Fibroblast of villous mesenchyme (primary cell): ENCODE measurements at places on chromosomes 5 and 9.

- no peak for DNase-seq
Measured at GRCh38 chr5:76379316-76379715, 23.8 kb upstream of the IQGAP2 start.

DNA sequence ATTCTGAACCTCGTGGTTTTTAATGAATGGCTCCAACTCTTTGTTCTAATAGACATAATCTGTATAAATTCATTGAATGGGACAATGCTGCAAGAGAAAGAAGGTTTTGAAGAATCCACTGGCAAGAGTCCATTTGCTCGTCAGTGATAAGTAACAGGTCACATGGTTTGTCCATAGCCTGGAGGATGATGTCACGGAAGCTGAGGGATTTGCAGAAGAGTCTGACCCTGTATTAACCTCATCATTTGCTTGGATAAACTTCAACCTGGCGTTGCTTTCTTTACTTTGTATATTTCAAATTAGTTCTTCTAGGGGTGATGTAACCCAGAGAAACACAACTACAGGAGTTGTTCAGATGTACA is 197.4 kb downstream of the GAS1 start:
- peak; percentile 83 for DNase-seq

DNA sequence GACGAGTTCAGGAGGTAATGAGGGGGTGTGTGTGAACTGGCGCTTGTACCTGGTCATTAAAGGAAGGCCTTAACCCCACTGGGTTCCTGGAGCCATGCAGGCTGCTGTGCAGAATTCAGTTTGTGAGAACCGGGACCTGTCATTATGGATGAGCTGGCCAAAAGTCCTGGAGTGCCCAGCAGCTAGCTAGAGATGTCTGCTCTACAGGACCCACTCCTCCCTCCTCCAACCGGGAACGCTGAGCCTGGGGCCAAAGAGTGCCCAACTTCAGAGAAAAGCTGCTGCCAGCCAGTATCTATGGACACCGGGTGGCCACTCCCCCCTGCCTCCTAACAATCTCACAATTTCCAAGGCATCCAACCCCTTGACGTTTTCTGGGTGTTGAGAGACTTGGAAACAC is 1.2 kb downstream of the ENTREP1 start:
- DNase-seq, result no peak

GRCh38 chr9:16058131-16058549 is 505.3 kb downstream of the CCDC171 start:
- peak; percentile 18 for DNase-seq

- DNase-seq, result no peak
Measured at GRCh38 chr5:163041254-163041653, 396.1 kb upstream of the CCNG1 start.

GRCh38 chr9:136539427-136540421 is 6.1 kb downstream of the NOTCH1 start:
- DNase-seq, result peak; percentile 79

- no peak for DNase-seq
Measured at GRCh38 chr9:88692827-88693226, 157.8 kb downstream of the NXNL2 start.

DNA sequence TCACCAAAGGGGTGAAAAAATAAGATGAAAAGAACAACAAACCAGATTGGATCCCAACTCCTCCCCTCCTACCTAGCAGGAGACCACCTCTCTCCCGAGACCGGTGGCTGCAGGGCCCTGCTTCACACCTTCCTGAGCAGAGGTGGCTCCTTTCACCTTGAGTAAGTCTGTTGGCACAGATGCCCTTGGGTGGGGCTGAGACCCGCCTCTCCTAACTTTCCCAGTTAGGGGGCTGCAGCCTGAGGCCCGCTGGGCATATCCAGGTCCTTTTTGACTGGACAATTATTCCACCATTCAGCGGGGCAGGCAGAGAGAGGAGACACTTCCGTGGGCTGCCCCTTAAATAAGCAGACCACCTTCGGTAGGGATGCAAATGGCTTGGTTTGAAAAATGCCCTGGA is 1.3 kb downstream of the SLC25A48 start:
- DNase-seq, result no peak

GRCh38 chr9:86669422-86669821 is 277.9 kb downstream of the GAS1 start:
- no peak for DNase-seq

DNA sequence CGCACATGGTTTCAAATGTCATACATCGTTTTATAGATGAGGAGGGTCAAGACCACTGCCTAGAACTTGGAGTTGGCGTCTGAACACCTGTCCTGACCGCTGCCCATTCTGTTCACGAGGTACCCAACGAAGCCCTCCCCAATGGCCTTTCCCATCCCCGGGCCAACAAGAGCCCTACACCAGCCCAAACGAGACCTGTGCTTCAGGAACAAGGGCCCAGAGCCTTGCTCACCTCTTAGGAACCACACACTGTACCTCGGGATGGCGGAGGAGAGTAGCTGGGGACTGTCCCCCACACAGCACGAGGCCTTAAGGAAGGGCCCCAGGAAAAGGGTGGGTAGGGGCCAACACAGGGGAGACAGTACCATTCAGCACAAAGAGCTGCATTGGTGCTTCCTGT is 3.0 kb downstream of the SURF6 start:
- DNase-seq, result no peak

DNA sequence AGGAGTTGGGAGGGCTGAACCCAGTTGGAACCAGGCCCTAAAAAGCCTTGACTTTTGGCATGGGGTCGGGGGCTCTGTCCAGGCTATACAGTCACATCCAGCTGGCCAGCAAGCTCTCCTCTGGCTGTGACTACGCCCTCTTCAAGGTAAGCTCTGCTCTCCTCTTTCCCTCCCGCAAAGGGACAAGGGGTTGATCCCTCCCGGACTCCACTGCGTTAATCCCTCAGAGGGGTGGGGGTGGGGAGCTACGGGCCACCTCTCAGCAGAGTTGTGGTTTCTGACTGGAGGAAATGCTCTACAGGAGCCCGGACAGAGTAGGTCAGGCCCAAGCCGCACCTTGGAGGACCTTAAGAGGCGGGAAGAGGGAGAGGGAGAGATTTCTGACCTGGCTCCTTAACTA is 3.0 kb upstream of the TSPAN17 start:
- no peak for DNase-seq

DNA sequence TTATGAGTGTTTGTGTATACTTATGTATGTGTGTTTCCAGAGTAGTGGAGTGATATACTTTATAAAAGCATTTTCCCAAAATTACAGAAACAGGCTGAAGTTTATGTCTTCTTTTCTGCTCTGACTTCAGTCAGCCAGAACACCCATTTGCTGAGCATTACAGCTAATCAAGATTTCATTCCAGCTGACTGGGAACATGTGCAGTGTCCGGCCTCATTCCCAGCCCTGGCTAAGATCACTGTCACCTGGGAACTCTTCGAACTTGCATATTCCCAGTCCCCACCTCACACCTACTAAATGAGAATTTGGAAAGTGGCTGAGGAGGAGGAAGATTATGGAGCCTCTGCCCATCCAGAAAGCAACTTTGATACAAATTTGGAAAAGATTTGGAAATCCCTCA is 90.8 kb upstream of the PRRC1 start:
- no peak for DNase-seq

GRCh38 chr5:9188131-9188530 is 357.7 kb downstream of the SEMA5A start:
- DNase-seq, result peak; percentile 92

- peak; percentile 92 for DNase-seq
Measured at GRCh38 chr5:38468202-38468673, 88.2 kb downstream of the LIFR start.

GRCh38 chr5:1960595-1961303 is 78.0 kb upstream of the IRX4 start:
- DNase-seq, result no peak

GRCh38 chr5:139075066-139076050 is 122.8 kb downstream of the SIL1 start:
- peak; percentile 59 for DNase-seq

- DNase-seq, result no peak
Measured at GRCh38 chr5:16906255-16906654, 29.8 kb downstream of the MYO10 start.

- DNase-seq, result no peak
Measured at GRCh38 chr9:114888607-114889006, 41.8 kb downstream of the TNFSF8 start.

DNA sequence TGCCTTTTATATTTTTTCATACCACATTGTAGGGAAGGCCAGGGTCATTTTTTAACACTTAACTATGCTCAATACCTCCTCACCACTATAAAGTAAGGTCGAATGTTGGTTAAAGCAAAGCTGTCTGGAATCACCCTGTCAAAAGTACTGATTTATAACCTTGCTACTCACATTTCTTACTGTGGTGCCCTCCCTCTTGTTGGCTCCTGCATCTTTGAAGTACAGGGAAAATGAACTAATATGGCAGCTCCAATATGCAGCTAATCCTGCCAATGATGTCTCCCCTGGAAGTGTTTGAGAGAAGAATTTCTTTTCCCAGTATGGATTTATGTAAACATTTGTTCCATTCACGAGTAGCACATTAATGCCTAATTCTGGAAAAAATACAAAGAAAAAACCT is 108.4 kb upstream of the RPS23 start:
- DNase-seq, result no peak

GRCh38 chr9:13281356-13282016 is 2.0 kb upstream of the MPDZ start:
- peak; percentile 79 for DNase-seq

- peak; percentile 70 for DNase-seq
Measured at GRCh38 chr5:114361724-114362196, at the start of gene KCNN2. KCNN2 (plus strand) TSS chr5:114362070; CDS start chr5:114362140, 70 bp downstream.

DNA sequence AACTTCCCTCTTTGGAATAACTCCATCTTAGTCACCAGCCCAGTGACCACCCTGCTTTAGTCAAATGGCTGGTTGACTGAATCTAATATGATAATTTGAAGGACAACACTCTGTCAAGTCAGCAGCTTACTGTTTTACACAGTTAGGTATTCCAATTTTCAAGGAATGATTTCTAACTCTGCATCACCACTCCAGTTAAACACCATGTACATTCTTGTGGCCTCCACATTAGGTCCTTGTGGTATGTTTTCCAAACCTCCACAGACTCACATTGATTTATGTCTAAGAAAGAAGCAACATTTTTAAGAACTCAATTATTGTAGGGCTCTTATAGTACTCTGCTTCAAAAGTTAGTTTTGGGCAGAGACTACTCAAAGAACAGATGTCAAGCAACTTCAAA is 110.7 kb downstream of the TLE1 start:
- peak; percentile 52 for DNase-seq

GRCh38 chr9:119934497-119934896 is 565.3 kb upstream of the BRINP1 start:
- no peak for DNase-seq

DNA sequence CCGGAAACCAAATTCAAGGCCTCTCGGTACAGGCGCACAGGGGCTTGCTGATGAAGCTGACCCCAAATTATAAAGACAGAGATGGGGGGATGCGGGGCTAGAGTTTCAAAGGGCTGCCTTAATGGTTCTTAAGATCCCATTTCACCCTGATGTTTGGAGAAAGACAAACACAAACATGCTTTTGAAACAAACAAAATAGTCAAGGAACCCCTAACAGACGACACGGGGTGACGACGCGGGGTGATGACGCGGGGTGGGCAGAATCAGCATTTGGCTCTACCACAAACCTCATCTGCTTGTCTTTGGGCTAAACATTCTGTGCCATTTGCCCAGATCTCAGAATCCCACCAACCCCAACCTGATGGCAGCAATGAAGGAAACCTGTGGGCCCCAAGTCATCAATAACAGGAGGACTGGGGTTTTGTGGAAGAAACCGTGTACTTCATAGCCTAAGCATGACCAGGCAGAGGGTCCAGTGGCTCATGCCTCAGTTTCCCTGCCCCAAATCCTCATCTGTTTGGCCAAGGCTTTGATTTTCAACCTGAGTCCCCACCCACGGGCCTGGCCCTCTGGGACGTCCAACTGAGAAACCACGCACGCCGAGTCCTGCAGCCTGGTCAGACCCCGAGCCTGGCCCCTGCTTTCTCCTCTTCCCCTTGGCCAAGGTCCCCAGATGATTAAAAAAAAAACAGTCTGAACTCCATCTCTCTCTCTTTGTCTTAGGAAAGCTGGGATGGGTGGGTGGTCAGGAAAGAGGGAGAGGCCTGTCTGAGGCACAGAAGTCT is 148.5 kb downstream of the COL23A1 start:
- DNase-seq, result no peak

GRCh38 chr5:163379298-163380155 is 57.9 kb upstream of the CCNG1 start:
- peak; percentile 62 for DNase-seq

DNA sequence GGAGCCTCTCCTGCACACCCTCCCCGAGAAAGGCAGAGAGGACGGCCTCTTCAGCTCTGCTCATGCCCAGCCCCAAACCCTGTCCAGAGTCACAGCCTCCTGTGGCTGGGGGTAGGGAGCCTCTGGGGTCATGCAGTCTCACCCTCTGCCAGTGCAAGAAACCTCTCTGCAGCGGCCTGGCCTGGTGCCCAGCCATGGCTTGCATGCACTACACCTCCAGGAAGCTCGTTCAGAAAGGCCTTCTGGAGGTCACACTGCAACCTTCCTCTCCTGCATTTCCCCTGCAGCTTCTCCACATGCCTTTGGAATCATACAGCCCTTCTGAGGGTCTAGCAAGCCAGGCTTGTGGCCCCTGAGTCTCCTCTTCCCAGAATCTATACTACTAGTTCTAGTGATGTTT is 17.9 kb downstream of the CSF1R start:
- no peak for DNase-seq

DNA sequence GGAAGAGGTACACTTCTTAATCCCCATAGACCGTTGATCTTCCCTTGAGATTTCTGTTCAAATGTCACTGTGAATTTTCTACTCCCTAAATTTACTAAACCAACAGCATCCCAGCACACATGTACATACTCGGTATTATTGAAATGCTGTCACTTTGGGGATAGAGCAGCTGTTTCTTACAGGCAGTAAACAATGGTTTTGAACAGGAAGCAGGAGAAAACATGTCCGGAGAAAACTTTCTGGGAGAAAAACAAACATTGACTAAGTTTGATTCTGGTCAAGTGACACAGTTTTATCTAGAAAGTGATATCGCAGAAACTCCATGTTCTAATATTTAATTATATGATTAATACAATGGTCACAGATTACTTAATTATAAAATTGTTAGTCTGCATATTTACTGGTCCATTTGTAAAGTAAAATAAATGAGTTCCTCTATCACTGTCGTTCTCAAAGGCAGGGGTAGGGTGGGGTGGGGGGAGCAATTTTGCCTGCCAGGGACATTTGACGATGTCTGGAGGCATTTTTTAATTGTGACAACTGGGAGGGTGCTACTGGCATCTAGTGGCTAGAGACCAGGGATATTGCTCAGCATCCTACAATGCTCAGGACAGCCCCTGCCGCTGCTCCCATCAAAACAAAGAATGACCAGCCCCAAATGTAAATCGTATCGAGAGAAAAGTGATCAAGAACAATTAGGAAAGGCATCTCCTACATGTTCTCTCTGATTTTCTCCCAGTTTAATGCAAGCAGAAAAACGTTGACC is 12.2 kb downstream of the TAS2R1 start:
- peak; percentile 5 for DNase-seq

GRCh38 chr9:120413121-120414048 is 166.6 kb downstream of the CDK5RAP2 start:
- DNase-seq, result no peak
